ENCODE measurements at places on chromosomes 4 and X.
A peak's percentile ranks its signal among the peaks of the same experiment; 100 is the strongest.

GRCh38 chrX:37767430-37767829 is 12.4 kb upstream of the CYBB start:
- DNase-seq = no peak

DNA sequence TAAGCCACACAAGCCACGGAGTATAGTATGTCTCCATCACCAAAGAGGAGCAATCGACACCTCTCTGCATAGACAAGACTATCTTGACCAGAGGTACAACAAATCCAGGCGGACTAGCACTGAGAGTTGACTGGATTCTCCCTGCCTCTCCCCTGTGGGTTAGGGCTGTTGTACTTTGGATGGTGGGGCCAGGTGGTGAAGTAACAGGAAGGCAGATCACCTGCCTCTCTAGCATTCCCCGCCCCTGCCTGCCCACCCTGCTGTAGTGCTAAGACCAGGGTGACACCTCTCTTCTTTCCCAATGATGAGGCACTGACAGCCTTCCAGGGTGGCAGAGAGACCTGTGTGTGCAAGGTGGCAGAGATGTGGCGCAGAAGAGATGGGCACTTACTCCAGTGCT is 47.5 kb upstream of the TRIM2 start:
- no peak for DNase-seq

- DNase-seq = peak; percentile 18
Observed at GRCh38 chrX:51893931-51894696, 691 bp downstream of the MAGED1 start.

GRCh38 chrX:17579026-17579425 is 158.3 kb upstream of the SCML1 start:
- DNase-seq = no peak

- DNase-seq = no peak
Observed at GRCh38 chrX:68915778-68916177, 87.0 kb downstream of the EFNB1 start.

GRCh38 chrX:119121341-119121740 is 6.3 kb downstream of the KIAA1210 start:
- DNase-seq = no peak

GRCh38 chrX:65821721-65822496 is 154.5 kb downstream of the MSN start:
- no peak for DNase-seq

DNA sequence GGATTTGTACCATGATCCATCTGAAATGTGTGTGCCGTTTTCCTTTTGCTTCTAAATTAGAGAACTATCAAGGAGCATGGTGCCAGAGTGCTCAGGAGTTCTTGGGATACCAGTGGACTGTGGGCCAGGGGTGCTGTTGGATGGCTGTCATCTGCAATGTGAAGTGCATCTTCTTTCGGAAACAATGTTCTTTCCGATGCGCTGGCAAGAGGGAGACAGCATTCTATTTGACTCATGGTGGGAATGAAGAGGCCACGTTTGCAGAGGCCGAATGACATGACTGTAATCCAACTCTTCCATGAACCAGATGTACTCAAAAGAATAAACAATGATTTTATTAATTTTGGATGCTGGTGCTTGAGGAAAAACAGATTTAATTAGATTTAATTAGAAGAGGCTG is 45.5 kb downstream of the SORCS2 start:
- DNase-seq = no peak

GRCh38 chr4:10333942-10334341 is 123.3 kb downstream of the ZNF518B start:
- no peak for DNase-seq

DNA sequence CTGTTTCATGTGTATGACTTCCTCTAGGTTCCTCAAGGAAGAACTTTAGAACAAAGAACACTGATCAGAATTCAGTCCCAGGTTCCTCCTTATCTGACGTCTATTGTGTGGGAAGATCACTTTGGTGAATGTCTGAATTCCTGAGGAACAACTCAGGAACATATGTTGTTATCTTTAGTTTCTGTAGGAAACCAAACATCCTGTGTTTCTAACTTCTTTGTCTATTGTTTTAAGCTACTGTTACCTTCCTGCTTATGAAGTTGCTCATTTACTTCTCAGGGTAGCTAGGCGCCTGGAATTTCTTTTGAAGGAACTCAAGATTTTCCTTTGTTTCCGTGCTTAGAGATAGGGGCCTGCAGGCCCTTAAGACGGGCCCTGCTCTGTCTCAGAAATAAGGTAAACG is 46.2 kb downstream of the MAGEB5 start:
- no peak for DNase-seq

DNA sequence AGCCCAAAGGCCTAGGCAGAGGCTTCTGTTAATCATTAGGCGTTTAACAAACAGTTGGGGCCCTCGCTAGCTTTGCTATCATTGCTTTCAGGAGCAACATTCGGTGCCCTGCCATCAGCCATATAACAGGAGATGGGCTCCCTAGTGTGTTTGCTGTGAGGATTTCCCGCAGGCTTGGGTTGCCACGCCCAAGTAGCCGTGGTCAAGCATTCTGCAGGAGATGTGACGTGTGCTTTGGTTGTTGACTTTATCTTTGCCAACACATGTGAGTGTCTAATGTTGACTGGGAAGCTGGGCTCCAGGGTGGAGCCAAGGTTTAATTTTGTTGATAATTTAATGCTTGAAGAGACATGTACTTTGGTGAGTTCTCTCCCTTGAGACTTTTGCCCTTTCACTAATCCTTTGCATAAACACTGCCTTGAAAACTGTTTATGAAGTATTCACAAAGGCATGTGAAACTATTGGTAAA is 184.6 kb upstream of the KIT start:
- DNase-seq = no peak

DNA sequence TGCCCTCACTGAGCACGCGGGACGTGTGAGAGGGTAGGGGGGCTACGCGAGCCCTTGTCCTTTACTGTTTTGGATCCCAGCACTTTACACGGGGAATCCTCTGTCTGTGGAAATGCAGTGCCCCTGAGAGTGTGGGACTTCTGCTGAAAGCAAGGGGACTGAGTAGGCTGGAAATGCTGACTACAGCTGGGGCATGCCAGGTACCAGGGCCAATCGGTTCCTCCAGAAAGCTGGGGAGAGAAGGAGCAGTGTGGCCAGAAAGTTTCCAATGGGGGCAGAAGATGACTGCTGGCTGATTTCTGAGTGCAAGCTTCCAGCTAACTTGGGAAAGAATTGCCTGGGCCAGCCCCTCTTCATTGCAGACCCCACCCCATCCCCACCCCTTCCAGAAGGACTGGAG is 1.5 kb downstream of the NHSL2 start:
- DNase-seq = no peak

- no peak for DNase-seq
Observed at GRCh38 chr4:47374477-47374876, 89.0 kb downstream of the COMMD8 start.

DNA sequence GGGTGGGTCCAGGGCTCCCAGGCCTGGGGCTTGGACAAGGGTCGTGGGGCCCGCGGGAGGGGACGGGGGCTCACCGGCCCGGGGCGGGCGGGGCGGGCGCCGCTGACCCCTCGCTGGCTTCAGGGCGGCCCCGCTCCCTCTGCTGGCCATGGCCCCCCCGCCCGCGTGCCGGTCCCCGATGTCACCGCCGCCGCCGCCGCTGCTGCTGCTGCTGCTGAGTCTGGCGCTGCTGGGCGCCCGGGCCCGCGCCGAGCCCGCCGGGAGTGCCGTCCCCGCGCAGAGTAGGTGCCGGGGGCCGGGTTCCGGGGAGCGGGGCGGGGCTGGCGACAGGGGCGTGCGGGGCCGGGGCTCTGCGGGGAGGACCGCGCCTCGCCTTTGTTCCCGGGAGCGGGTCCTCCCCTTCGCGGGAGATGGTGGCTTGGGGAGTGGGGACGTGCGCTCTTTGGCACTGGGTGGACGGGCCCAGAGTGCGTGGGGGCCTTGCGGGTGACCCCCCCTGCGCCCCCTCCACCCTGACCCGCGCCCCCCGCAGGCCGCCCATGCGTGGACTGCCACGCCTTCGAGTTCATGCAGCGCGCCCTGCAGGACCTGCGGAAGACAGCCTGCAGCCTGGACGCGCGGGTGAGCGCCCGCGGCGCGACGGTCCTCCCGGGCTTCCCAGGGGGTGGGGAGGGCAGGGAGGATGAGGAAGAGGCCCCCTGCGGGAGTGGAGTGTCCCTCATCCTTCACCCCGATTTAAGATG is 16.8 kb upstream of the NAT8L start:
- no peak for DNase-seq

GRCh38 chr4:152304220-152304619 is 231.7 kb downstream of the FBXW7 start:
- no peak for DNase-seq

DNA sequence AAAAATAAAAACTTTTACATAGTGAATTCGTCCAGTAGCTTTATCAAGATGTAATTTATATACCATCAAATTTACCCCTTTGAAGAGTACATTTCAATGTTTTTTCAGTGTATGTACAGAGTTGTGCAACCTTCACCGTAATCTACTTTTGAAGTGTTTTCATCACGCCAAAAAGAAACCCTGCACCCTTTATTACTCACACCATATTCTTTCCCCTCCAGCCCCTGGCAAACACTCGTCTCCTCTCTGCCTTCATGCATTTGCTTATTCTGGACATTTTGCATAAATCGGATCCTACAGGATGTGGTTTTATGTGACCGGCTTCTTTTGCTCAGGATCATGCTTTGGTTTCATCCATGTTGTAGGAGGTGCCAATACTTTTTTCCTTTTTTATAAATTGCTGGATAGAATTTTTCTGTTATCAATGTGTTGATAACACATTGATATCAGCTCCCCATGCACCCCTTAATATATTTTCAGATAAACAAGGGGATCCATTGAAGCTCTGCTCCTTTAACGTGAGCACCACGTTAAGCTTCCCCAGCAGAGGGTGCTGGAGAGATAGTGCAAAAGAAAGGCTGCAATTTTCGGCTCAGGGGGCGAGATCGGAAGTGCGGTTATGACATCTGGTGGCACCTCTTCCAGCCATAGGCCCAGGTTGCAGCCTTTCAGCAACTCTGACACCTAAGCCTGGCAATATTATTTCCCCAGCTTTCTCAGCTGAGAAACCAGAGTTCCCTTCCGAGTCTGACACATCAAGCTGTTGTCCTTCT is 100.1 kb upstream of the VCX3B start:
- DNase-seq = peak; percentile 19

- no peak for DNase-seq
Observed at GRCh38 chr4:112128452-112128851, 16.8 kb upstream of the FAM241A start.

DNA sequence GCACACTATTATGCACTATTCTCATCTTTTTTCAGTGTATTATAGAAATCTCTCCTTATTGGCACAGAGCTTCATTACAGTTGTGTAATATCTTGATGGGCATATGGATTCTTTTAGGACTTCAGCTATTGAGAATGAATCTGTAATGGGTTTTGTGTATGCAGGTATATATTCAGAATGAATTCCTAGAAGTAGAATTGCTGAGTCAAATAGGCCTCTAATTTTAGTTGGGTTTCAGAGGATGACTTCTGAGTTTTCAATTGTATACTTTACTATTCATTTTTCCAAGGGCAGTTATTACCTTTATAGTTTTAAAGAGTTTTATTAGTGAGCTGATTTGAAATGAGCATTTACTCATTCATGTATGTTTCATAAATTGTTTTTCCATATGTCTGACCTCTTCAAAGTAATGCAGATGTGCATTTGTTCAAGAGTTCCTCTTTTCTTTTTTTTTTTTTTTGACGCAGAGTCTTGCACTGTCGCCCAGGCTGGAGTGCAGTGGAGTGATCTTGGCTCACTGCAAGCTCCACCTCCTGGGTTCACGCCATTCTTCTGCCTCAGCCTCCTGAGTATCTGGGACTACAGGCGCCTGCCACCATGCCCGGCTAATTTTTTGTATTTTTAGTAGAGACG is 19.5 kb downstream of the CASP6 start:
- DNase-seq = no peak

DNA sequence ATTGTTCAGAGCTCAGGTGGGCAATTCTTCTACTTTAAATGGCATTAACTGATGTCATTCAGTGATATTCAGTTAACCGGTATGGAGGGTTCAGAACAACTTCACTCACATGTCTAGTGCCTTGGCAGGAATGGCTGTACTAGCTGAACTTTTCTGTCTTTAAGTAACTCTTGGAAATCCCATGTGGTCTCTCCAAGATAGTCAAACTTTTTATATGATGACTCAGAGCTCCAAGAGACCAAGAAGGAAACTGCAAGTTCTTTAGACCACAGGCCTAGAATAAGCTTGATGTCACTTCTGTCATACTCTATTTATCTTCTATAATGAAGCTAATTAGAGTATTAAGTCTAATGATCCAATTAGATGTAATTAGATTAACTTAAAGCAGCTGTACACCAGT is 24.9 kb downstream of the LHFPL1 start:
- DNase-seq = no peak

GRCh38 chrX:137891431-137891830 is 325.5 kb downstream of the ZIC3 start:
- DNase-seq = no peak

DNA sequence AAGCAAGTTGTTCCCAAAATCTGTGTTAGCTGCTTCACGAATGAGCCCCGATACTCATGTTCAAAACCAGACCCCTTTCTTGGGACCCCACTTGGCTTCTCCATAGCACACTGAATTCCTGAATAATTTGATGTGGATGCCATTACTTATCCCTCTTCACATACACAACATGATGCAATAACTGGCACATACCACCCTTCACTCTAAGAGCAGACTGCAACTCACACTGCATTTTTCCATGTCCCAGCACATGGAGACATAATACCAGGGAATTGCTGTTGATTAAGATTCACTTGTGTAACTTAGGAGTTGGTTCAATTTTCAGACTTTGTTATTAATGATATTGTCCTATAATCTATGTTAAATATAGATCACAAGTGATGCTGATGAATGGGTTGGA is 213.4 kb downstream of the MAML3 start:
- DNase-seq = no peak

DNA sequence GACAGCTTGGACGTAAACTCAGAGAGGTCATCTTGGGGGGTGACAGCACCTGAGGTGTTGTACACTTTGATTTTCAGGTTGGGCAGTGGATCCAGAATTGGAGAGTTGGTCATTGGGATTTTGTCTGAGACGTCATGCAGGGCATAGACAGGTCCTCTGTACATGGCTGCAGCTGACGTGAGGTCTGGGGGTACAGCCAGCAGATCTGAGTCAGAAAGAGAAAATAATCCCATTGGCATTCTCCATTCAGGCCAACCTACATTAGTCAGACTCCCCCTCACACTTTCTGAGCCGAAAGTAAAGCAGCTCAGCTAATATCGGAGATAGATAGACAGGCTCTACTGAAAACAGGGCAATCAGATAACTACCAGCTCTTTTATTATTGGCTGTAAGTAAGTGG is 329.7 kb downstream of the UNC5C start:
- no peak for DNase-seq

DNA sequence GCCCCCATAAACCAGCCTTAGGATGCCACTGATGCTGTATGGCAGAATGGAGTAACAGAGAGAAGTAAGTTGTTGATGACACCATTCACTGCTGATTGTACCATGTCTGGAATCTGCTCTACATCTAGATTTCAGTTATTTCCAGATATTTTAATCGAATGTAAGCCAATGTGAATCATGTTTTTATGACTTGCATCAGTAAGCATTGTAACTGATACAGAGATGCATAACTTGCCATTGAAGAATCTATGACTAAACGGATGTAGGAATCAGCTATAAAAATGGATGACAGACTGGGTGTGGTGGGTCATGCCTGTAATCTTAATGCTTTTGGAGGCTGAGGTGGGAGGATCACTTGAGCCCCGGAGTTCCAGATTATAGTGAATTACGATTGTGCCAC is 161.0 kb upstream of the GATB start:
- no peak for DNase-seq

Data from SHP77 (cell line).